Motor neuron (in vitro differentiated cells): ENCODE measurements at places on chromosomes 12 and 14. TPM values are rescaled to one million over a fixed set of nuclear protein-coding genes. Genes with fewer than 3 reads are reported as not detected.

CD27 gene
- total RNA-seq: 2.0 TPM in 1 of 2 replicates, not detected in the other

ACACB gene
- total RNA-seq: 5.9 and 10.5 TPM in 2 replicates

MEG3 gene
- total RNA-seq: 898 and 941 TPM in 2 replicates

CMA1 gene
- 0.21 TPM in 1 of 2 replicates, not detected in the other for total RNA-seq

WNT5B gene
- total RNA-seq: 1.2 and 3.0 TPM in 2 replicates

SLC7A7 gene
- 1.5 and 3.3 TPM in 2 replicates for total RNA-seq

CLEC6A gene
- total RNA-seq: not detected in 2 replicates

TAS2R42 gene
- not detected in 2 replicates for total RNA-seq

INHBE gene
- total RNA-seq: 9.1 and 10.0 TPM in 2 replicates

KLHL33 gene
- total RNA-seq: 0.15 and 0.22 TPM in 2 replicates

OR4E2 gene
- not detected in 2 replicates for total RNA-seq

CAPZA3 gene
- not detected in 2 replicates for total RNA-seq

FAM222A gene
- 10.4 and 13.5 TPM in 2 replicates for total RNA-seq

UNC119B gene
- total RNA-seq: 36.1 and 48.9 TPM in 2 replicates

STYK1 gene
- not detected in 2 replicates for total RNA-seq

DHRS2 gene
- total RNA-seq: 13.1 and 15.0 TPM in 2 replicates

RNASE7 gene
- not detected in 2 replicates for total RNA-seq

PAPLN gene
- total RNA-seq: 8.1 and 13.4 TPM in 2 replicates

IFNG-AS1 gene
- total RNA-seq: 0.57 and 0.63 TPM in 2 replicates

KRT78 gene
- total RNA-seq: 1.5 TPM in 1 of 2 replicates, not detected in the other

RTL1 gene
- 15.6 and 16.0 TPM in 2 replicates for total RNA-seq

CBLN3 gene
- total RNA-seq: 0.16 and 0.19 TPM in 2 replicates

PHETA1 gene
- total RNA-seq: 4.3 and 5.6 TPM in 2 replicates

NKX2-1 gene
- 0.10 TPM in 1 of 2 replicates, not detected in the other for total RNA-seq

WIF1 gene
- total RNA-seq: not detected in 2 replicates

OASL gene
- 0.13 TPM in 1 of 2 replicates, not detected in the other for total RNA-seq

RIPK3 gene
- total RNA-seq: not detected in 2 replicates

INTS13 gene
- total RNA-seq: 24.2 and 24.3 TPM in 2 replicates

GPRC5A gene
- 42.3 and 72.8 TPM in 2 replicates for total RNA-seq

LRP1-AS gene
- 0.61 TPM in 1 of 2 replicates, not detected in the other for total RNA-seq

SOX5 gene
- total RNA-seq: 9.6 and 12.8 TPM in 2 replicates

GAS2L3 gene
- 2.4 and 3.7 TPM in 2 replicates for total RNA-seq

LRRK2 gene
- total RNA-seq: not detected in 2 replicates

RNU4-1 gene
- 11,069 and 11,099 TPM in 2 replicates for total RNA-seq

PPP1R36 gene
- 0.59 and 1.2 TPM in 2 replicates for total RNA-seq

HRK gene
- 5.2 and 5.3 TPM in 2 replicates for total RNA-seq

MGAT4C gene
- 20.4 and 25.8 TPM in 2 replicates for total RNA-seq

AMIGO2 gene
- total RNA-seq: 0.39 and 0.62 TPM in 2 replicates

LALBA gene
- not detected in 2 replicates for total RNA-seq

CACNA1C gene
- total RNA-seq: 8.5 and 12.2 TPM in 2 replicates

C1S gene
- 26.7 and 29.1 TPM in 2 replicates for total RNA-seq

ACSS3 gene
- total RNA-seq: 20.7 and 28.1 TPM in 2 replicates

SLC6A12 gene
- total RNA-seq: 4.4 and 11.9 TPM in 2 replicates

SAMD15 gene
- total RNA-seq: 2.8 and 3.3 TPM in 2 replicates

POTEM gene
- not detected in 2 replicates for total RNA-seq

CHGA gene
- total RNA-seq: 2.7 and 2.8 TPM in 2 replicates
